ENCODE measurements at places on chromosomes 4 and X.

DNA sequence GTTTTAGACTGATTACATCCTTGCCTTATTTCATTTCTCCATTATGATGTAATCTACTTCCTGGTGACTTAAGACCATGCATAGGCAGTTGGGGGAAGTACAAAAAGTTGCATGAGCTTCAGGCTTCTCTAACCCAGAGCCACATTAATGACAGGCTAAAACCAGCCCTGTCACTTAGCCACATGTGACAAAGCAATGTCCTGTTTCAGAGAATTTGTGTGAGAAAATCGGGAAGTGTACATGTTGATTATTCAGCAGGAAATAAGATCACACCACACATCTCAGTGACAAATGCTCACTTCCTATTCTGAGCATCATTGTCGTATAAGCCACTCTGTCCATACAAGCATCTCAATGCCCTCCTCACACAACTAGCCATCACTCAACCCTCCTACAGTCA is 98.5 kb upstream of the MAGEB16 start:
- DNase-seq = no peak

GRCh38 chr4:15612136-15612535 is 43.0 kb downstream of the FBXL5 start:
- no peak for DNase-seq

DNA sequence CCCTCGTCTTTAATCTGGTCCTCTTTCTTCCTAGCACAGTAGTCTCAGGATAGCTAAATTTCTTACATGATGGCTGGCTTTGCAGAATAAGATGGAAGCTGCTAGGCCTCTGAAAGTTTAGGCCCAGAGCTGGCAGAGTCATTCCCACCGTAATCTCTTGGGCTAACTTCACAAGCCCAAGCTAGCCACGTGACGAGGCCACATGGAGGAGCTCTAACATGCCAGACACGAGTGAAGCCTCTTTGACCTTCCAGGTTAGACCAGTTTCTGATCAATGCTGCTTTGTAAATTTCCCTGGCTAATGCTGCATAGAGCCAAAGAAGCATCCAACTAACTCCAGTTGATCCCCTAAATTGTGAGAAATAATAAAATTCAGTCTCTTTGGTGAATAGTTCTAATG is 9.5 kb upstream of the CENPE start:
- no peak for DNase-seq

DNA sequence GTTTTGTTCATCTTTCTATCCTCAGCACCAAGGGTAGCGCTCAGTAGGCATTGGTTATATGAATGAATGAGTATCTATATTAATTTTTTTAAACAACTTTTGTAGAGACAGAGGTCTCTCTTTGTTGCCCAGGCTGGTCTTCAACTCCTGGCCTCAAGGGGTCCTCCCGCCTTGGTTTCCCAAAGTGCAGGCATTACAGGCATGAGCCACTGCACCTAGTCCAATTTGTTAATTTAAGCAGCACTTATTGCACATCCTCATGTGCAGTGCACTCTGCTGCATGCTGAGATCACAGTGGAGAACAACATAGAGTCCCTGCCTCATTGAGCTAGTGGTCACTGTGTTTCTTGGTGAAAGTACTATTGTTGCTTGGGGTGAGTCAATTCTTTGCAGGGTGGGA is 94.4 kb downstream of the NHSL2 start:
- no peak for DNase-seq

GRCh38 chrX:120664081-120664480 is 34.2 kb upstream of the C1GALT1C1 start:
- DNase-seq = no peak

Data from lower lobe of right lung (tissue), 2 donors.